NCI-H1048 (cell line): ENCODE measurements at places on chromosomes 5 and 9.

DNA sequence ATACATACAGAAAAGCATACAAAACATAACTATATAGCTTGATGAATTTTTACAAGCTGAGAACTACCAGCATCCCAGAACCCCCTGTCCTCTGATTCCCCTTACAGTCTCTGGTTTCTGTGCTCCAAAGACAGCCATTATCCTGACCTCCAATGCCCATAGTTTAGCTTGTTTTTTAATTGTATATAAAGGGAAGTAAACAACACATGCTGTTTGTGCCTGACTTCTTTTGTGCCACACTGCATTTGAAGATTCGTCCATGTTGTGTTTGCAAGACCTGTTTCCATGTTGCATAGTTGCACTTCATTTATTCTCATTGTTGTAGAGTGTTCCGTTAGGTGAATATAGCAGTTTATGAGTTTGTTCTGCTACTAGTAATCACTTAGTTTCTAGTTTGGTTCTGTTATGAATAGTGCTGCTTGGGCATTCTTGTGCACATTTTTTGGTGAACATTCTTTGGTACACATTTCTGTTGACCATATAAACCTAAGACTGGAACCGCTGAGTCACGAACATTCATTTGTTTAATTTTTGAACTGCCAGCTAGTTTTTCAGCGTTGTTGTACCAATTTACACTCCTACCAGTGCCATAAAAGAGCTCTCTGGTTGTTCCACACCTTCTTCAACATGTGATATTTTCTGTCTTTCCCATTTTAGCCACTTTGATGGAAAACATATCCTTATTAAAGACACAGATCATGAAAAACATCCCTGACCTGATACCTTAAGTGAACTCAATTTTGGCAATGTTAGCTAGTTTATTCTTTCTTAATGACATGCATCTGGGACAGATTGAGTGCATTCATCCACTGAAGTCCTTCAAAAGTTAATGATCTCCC lies 78.1 kb upstream of the ANXA1 start:
- no peak for DNase-seq

- no peak for DNase-seq
Measured at GRCh38 chr9:34010979-34011378, 37.7 kb downstream of the UBAP2 start.

DNA sequence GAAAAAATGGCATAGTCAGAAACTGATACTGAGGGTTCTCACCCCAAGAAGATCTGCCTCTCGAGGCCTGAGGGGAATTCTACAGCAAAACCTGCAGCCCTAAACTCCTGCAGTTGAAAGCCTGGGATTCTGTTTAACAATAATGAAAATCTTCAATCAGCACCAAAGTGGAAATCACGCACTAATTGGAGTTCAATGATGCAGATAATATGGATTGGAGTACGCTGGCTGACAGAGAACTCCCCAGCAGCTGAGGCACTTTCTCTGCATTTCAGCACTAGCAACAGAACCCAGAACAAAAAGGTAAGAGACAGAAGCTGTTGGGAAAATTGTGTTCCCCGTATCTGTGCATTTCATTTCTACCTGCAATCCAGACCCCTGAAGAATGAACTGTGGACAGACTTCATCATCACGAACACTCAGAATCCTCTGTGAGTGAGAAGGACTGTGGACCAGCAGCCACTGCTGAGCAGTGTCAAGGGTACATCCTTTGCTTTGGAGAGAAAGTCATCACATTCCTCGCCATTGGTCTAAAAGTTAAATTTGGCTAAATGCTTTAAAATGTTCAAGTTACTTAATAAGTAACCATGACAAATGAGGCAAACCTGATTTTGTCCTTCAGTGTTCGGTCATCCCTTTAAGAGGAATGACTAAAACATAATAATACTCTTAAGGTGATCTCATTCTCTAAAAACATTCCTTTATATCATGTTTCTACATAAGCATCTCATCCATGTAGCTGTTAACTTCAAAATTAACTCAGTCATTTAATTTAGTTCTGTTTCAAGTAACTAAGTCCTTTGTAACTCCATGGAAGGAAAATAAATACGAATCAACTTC lies 126.1 kb downstream of the GAS1 start:
- DNase-seq = no peak

DNA sequence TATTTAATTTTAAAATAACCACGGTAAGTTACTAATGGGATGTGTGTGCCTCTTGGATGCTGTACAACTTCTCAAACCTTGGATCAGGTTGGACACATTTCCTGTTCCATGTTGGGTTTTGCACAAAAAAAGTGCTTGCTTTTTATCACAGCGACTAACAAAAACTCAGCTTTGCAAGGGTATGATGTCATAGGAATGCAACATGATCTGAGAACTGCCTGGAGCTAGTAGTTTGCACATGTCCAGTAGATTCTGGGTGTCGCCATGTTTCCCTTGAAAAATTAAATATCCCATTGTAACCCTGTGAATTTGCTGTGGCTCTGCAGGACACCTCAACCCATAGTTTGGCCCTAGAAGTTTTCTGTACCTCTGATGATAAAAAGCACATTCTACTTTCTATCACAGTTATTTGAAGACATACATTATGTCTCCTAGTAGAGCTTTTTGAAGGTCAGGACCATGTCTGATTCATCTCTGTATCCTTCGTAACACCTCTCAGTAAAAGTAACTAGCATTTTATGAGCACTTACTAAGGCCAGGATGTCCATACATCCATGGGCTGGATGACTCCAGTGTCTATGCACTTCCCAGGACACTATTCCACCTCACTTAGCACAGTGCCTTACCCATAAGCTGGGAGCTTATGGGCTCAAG lies 11.5 kb upstream of the FRMPD1 start:
- DNase-seq = no peak

- no peak for DNase-seq
Measured at GRCh38 chr9:99019510-99020331, 76.0 kb downstream of the COL15A1 start.

DNA sequence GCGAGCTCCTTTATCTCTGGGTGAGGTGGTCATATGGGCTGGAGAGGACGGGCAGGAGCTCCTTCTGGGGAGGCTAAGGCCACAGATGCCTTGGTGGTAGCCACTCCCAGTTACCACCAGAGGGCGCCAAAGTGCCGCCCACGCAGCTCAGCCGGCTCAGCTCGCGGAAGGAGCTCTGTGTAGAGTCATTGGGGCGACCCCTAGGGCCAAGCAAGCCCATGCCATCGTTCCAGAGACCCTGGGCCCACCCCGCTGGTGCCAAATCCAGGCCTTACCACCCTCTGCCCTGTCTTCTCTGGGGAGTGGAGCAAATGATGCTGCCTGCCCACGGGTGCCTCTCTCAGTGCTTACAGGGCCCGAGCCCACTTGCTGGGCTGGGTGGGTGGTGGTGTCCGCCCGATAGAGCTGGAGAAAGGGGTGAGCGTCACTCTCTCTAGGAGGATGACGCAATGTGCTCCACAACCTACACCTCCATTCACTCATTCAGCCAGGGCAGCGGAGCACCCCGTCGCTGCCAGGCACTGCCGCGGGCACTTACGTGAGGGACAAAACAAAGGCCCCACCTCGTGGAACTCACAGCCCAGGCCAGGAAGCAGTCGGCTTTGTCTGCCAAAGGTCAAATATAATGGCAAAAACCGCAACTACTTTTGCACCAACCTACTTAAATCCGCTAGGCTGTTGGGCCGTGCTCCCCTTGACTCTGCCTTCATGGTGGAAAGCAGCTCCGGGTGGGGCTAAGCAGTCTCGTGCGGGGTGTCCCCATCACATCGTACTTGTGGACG lies 13.8 kb downstream of the TSPAN17 start:
- DNase-seq = peak; percentile 55

- no peak for DNase-seq
Measured at GRCh38 chr5:159788835-159789331, 127.4 kb upstream of the ADRA1B start.

- DNase-seq = no peak
Measured at GRCh38 chr5:54279960-54280359, 30.4 kb downstream of the ARL15 start.

DNA sequence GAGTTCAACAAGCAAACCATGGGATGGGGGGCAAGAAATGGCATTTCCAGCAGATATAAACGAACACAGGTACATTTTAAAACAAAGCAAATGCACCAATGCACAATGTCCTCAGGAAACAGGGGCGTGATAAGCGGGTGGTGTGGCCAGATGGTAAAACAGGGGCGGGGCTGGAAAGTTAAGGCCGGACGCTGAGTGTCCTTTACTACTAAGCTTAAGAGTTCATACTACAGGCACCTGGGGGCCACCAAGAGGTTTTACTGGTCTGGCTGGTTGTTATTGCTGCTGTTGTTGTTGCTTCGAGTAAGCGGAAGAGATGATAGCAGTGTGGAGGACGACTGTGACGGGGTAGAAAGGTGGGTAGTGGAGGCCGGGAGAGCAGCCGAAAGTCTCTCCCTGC lies 99.8 kb downstream of the ATPSCKMT start:
- no peak for DNase-seq

- no peak for DNase-seq
Measured at GRCh38 chr5:78843436-78843835, 141.7 kb downstream of the ARSB start.

DNA sequence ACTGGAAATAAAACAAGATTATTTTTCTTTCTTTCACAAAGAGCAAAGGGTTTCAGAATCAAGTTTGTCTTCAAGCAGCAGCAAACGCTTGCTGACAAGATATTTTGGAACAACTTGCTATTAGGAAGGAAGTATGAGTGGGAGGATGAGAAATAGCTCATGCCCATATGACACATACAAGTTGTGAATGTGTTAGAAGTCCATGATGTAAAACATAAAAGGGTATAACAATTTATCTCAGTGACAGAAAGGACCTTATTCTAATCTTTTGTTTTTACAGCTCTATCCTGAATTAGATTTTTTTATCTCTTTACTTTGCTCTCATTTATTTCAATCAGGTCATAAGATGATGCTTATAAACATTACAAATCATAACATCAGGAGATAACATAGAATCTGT lies 516.6 kb upstream of the MEF2C start:
- DNase-seq = no peak

GRCh38 chr5:178832618-178833201 lies 27.0 kb upstream of the ZNF354B start:
- DNase-seq = peak; percentile 4

GRCh38 chr9:6631207-6631512 lies 14.4 kb downstream of the GLDC start:
- no peak for DNase-seq

- no peak for DNase-seq
Measured at GRCh38 chr5:97098922-97099321, 43.5 kb downstream of the LIX1 start.

GRCh38 chr9:35158501-35159280 lies 3.1 kb upstream of the UNC13B start:
- DNase-seq = no peak

GRCh38 chr5:107129051-107129450 lies 541.7 kb downstream of the EFNA5 start:
- DNase-seq = no peak

DNA sequence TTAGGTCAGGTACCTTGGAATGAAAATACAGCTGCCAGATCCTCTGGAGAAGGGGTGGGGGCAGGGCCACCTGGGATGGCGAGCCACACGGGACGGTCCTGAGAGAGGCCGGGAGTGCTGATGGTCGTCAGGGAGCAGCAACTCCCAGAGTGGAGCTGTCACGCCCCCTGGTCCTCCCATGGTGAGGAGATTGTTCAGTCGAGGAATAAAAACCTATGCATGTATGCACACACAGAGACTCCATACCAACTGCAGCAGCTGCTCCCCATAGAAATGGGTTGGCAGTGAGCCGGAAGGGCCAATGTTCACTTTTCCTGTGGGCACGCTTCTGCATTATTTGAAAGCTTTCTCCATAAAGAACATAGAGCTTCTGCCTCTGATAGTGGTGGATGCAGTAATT lies 45.2 kb upstream of the SEMA4D start:
- no peak for DNase-seq

- no peak for DNase-seq
Measured at GRCh38 chr5:32173267-32174010, 680 bp downstream of the GOLPH3 start.

- DNase-seq = no peak
Measured at GRCh38 chr5:37860206-37860605, 20.4 kb upstream of the GDNF start.

GRCh38 chr9:69985971-69986370 lies 57.7 kb upstream of the MAMDC2 start:
- DNase-seq = no peak

DNA sequence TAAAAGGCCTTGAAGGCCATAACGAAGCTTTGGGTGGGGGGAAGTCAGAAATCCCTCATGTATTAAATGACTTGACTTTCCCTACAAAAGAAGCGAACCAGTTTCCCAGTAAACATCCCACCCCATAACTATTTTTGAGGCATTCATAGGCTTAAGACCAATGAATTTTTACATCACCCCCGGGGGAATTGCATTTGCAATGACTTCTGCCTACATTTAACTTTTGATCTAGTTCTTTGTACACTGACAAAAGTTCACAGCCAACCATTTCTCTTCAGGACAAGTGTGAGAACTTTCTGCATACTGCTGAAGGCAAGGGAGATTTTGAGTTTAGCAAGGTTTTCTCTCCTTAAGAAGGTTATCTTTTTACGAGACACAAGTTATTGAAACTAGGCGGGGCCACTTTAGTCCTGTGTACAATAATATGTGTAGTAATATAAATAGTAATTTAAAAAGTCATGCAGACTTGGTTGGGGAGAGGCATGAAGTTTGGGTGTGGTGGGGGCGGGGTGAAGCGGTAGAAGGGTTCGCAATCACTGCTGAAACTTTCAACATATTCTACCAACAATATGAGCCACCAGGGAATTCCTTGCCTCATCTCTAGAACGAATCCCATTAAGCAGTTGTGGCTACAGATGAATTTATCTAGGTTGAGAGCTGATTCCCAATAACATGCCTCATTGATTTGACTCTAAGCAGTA lies 2.5 kb downstream of the TJP2 start:
- DNase-seq = no peak

DNA sequence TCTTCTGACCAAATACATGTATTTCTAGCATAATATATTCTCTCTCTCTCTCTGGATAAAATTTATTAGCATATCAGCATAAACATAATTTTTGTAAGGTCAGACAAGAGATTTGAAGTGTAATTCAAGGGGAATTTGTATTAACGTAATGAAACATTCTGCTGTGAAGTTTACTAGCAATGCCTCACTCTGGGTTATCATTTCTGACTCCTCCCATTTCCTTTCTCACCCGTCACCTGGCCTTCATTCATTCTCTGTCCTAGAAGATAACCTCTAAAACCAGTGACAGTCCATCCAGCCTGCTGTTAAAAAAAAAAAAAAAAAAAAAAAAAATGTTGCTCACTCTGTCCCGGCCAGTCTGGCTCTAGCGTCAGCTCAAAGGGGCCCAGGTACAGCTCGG lies 27.1 kb downstream of the GRAMD2B start:
- DNase-seq = no peak

DNA sequence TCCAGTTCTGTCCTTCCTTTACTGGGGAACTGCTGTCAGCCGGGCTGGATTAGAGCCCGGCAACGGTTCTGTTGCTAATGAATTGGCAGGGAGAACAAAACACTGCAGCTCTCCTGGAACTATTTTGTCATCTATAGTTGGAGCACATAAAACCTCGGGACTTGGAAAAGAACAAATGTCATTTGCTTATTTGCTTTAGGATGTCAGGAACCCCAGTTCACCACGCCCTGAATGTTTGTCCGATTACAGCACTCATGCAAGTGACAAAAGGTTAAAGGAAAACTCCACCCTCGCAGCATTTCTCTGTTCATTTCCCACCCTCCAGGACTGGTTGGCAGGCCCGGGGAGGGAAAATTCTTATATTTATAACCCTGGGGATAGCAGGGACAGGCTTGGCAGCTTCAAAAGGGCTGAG lies 66.4 kb upstream of the PLPP1 start:
- peak; percentile 22 for DNase-seq

GRCh38 chr9:7320139-7320538 lies 479.4 kb downstream of the DMAC1 start:
- DNase-seq = no peak
